ENCODE measurements at places on chromosomes 2 and 18.

- DNase-seq, result no peak
Measured at GRCh38 chr2:202215179-202215578, 23.2 kb downstream of the SUMO1 start.

DNA sequence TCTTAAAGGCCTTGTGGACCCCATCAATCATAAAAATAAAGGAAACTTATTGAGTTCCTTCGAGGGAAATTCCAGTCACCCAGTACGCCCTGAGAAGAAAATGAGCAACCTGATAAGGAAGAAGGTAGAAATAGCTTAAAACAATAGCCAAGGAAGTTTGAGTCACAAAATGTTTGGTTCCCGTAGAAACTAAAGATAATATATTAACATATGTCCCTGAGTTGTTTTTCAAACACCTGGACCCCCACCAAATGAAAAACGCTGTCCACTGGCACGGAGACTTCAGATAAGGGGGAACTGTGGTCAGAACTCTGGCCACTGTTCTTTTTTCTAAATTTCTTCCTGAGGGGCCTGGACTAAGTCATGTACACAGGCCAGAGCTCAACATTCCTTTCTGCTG lies 669.1 kb downstream of the ADCYAP1 start:
- no peak for DNase-seq

- no peak for DNase-seq
Measured at GRCh38 chr2:109450574-109451273, 163.0 kb downstream of the SEPTIN10 start.

DNA sequence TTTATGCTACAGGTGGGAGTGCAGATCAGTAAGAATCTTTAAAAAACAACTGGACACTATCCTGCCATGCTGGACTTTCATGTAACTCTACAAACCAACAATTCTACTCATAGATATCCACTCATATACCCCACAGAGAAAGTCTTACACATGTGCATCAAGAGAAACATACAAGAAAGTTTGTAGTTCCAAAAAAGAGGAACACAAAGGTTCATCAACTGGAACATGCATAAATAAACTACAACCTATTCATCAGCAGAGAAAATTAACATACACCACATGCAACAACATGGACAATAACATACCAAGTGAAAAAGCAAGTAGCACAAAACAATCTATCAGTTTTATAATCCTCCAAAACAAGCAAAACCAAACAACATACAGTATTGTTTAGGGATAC lies 17.0 kb downstream of the TCF4 start:
- no peak for DNase-seq

- no peak for DNase-seq
Measured at GRCh38 chr2:119520696-119521432, 3.4 kb downstream of the SCTR start.

- DNase-seq, result no peak
Measured at GRCh38 chr2:51595836-51596235, 563.9 kb upstream of the NRXN1 start.

- no peak for DNase-seq
Measured at GRCh38 chr2:145910416-145910815, 1390.5 kb upstream of the ZEB2 start.

- DNase-seq, result no peak
Measured at GRCh38 chr18:49988733-49989132, 175.4 kb upstream of the ACAA2 start.

GRCh38 chr18:23234619-23235018 lies 99.3 kb downstream of the CABLES1 start:
- no peak for DNase-seq

GRCh38 chr2:151974988-151975387 lies 123.9 kb downstream of the CACNB4 start:
- no peak for DNase-seq

- no peak for DNase-seq
Measured at GRCh38 chr2:12070581-12070980, 324.1 kb downstream of the LPIN1 start.

GRCh38 chr18:8091035-8091434 lies 518.2 kb upstream of the RAB12 start:
- no peak for DNase-seq

DNA sequence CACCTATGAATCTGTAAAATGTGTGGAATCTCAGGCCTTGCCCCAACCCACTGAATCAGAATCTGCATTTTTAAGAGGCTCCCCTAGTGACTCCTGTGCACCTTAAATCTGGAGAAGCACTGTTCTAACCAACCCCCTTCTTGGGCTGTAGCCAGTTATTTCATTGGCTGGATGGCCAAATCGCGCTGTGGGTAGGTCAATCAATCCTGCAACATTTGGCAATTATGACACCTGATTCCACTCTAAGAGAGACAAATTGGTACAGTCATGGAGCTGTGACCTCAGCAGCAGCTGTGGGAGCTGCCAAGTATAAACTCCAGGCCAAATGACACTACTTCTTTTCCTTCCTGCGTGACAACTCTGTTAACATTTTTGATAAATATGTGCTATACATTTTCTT lies 208.7 kb downstream of the CLIP4 start:
- no peak for DNase-seq

DNA sequence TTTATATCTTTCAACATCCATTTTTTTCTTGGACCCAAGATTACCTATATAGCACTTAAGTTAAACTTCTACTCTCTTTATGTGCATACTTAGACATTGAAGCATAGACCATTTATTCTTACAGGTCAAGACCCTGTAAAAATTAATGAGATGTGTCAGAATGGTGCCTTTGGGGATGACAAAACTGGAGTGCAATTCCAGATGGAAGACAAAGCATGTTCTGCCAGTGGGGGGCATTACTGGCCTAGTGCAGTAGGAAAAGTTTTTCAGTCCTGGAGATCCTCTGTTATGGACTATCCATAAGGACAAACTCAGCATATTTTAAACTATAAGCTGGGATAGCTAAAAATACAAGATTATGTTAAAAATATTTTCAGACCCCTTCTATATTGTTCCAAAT lies 57.8 kb upstream of the MMADHC start:
- DNase-seq, result no peak

DNA sequence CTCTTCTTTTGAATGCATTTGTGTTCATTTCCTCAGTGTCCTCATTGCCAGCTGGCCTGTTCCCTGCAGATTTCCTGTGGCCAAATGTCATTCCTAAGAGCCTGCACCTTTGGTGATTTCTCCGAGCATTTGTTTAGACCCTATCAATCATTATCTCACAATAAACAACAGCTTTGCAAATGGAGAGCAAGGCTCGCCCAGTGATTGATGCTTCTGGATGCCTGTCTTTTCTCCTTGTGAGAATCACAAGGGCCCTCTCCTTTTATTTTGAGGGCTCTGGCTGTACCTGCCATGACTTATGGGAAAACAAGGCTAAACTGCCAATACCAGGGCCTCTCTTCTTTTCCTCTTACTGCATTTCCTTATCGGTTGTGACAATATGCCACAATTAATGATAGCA lies 1454.4 kb upstream of the CELF4 start:
- DNase-seq, result no peak

DNA sequence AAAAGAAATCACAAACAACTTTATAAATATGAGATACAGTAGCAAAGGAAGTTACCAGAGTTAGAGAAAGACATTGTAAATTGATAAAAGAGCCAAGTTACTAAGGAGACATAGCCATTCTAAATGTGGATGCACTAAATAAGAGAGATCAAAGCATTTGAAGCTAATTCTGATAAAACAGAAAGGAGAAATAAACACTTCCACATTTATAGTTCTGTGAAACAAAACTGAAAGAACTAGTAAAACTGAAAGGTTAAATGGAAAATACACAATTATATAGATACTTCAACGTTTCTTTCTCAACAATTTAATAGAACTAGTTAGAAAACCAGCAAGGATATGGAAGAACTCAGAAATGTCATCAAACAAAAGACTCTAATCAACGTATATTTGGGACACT lies 309.0 kb upstream of the CDH2 start:
- no peak for DNase-seq

DNA sequence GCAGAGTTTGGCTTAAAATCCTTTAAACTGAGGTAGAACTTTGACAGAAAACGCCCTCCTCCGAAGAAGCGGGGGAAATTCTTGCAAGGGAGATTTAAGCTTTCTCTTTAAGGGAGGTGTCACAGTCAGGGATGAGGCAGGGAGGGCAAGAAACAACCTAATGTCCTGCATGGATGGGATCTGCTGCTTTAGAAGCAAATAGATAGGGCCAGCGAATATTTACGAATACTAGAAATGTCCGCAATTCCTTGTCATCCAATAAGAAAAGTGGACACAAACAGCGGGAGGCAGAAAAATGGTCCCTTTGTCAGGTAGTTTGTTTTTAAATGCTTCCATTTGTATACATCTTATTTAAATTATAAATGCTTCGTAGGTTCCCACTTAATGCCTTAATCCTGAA lies 12.0 kb downstream of the MEIS1 start:
- DNase-seq, result no peak

GRCh38 chr2:98730053-98730706 lies 752 bp downstream of the MGAT4A start:
- DNase-seq, result peak; percentile 26

GRCh38 chr2:203549406-203549805 lies 14.3 kb upstream of the RAPH1 start:
- no peak for DNase-seq

- no peak for DNase-seq
Measured at GRCh38 chr18:44033144-44033701, 647.5 kb upstream of the SETBP1 start.

DNA sequence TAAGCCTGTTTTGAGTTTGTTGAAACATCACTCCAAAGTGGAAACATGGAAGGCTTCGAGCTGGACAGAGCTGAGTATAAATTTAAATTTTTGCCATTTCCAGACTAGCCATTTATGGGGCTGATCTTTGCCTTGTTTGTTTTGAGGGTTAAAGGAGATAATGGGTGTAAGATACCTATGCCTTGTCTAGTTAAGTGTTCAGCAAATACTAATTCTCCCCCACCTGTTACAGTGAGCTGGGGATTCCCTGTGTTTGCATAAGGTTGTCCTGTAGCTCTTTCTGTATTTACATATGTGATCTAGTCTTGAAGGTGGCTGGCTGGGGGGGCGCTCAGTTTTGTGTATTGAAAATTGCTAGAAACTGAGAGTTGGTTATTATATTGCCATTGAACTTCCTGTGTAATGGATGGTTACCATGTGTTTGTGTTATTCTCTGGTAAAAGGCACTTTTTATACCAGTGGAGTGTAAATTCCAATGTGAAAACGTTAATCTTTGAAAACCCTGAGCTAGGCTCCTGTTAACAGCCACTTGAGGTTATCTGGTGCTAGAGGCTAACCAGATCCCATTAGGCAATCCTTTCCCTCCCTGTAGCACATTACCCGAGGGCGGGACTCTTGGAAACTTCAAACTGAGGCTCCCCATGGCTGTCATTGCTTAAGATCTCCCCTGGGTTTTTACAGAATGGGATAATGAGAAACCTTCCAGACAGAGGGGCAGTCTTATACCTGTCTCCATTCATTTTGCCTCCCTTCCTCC lies 26.7 kb downstream of the TANC1 start:
- DNase-seq, result no peak

DNA sequence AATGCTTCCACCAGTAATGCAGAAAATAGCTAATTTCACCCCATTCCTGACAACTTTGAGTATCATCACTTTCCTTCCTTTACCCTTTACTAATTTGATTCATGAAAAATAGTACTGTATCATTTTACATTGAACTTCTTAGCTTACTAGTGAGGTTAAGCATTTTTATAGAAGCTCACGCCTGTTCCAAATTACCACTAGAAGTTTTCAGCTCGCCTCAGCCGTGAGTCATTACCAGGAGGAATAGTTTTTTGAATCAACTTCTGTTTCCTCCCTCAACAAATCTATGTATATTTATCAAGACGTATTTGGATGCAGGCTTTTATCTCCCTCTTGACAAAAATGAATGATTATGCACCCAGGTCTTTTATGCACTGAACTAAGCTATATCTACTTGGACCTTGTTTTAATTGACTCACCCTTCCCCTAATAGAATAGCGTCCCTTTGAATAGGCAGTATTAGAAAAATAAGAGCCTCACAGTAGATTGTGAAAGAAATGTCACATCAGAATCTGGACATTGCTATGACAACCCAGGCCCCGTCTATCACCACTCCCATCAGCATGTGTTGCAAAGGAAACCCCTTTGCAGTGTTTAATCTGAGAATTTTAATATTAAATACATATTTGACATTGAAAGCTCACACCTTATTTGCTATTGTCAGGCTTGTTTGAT lies 207.4 kb upstream of the NRP2 start:
- no peak for DNase-seq

DNA sequence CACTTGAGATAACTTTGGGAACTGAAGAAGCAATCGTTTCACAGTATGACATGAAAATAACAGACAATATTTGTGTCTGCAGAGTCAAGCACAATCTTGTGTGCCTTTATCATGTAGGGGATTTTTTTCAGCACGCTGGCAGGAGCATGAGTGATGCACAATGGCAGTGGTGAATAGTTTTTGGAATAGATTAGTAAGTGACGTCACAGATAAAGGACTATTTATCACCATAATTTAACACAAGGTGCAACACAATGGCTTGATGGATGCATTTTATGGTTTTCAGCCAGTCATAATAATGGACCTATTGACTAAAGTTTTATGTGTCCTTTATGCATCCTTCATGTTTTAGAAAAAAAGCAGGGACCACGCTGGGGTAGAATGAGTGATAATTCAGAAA lies 559.8 kb upstream of the FANCL start:
- DNase-seq, result no peak

DNA sequence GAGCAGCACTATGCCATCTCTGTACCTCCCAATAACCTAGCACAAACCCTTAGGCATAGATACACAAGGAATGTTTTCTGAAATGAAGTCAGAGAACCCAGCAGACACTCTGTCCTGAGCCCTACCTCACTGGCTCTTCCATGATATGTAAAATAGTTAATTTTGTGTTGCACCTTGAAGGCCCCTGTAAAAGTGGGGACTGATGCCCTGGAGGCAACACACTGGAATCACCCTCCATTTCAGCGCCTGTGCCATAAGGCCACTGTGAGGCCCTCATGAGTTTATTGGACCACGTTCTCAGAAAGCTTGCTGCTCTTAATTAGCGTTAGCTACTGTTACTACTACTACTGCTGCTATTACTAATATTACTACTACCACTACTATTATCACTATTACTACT lies 670.1 kb upstream of the SOX11 start:
- no peak for DNase-seq

GRCh38 chr2:187658952-187659525 lies 104.8 kb upstream of the TFPI start:
- no peak for DNase-seq

DNA sequence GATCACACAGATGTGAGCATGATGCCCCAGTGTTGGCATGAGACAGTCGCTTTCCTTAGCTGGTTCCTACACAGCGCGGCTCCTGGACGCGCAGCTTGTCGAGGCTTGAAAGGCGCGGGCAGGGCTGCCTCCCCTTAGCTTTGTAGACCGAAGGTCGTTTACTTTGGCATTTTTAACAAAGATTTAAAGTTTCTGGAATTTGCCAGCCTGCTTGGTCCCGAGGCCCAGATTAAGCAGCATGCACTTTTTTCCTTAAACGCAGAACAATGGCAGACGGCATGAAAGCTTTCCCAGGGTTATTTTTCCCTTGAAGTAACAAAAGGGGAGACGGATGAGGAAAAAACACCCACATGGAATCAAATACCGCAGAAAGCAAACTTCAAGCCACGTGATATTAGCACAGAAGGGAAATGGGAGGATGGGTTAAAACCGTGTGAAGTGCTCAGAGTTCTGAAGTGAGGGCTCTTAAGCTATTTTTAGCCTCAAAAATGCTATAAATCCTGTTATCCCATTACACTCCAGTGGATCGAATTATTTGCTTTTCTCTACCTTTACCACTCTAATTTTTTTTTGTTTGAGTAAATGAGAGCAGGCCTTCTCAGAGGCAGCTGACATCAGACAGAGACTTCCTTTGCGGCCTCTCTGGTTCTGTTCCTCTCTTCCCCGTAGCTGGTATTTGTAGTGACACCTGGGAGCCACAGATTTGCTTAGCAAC lies 55.7 kb downstream of the NPAS2 start:
- no peak for DNase-seq

All from AML-193 (cell line).